ENCODE measurements at places on chromosomes 2 and 18.

DNA sequence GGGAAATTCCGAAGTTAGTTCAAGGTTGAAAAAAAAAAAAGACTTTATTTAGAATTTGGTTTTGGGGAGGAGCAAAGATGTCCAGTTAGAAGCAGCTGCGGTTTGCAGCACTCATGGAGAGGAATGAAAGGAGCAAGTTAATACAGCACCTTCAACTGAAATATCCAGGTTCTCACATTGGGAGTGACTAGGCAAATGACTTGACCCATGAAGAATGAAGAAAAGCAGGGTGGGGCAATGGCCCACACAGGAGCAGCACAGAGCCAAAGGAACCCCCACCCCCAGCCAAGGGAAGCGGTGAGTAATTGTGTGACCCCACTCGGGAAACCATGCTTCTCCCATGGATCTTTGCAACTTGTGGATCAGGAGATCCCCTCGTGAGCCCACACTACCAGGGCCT is 32.8 kb downstream of the ZNF892 start:
- no peak for DNase-seq

GRCh38 chr2:191840921-191841320 is 6.0 kb downstream of the CAVIN2 start:
- no peak for DNase-seq

DNA sequence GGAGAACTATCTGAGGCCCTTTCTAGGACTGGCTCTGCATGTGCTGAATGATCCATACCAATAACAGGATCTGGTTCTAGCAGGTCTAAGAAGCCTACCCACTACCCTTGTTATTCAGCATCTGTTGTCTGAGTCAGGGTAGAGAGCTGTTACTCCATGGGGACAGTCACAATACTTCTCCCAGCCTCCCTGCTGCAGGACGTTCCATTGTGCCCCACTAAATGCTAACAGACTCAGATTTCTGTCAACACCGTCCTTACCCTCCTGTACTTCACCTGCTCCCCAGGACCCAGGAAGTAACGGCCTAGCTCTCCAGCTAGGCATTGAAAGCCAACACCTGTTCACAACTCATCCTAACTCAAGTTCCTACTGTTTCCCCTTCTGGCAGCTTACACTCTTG is 719.7 kb upstream of the ID2 start:
- no peak for DNase-seq

GRCh38 chr2:10344105-10345066 is 41.7 kb downstream of the HPCAL1 start:
- DNase-seq: no peak

- no peak for DNase-seq
These were observed 3.5 kb downstream of the FARP2 start for GRCh38 chr2:241359481-241360045.

DNA sequence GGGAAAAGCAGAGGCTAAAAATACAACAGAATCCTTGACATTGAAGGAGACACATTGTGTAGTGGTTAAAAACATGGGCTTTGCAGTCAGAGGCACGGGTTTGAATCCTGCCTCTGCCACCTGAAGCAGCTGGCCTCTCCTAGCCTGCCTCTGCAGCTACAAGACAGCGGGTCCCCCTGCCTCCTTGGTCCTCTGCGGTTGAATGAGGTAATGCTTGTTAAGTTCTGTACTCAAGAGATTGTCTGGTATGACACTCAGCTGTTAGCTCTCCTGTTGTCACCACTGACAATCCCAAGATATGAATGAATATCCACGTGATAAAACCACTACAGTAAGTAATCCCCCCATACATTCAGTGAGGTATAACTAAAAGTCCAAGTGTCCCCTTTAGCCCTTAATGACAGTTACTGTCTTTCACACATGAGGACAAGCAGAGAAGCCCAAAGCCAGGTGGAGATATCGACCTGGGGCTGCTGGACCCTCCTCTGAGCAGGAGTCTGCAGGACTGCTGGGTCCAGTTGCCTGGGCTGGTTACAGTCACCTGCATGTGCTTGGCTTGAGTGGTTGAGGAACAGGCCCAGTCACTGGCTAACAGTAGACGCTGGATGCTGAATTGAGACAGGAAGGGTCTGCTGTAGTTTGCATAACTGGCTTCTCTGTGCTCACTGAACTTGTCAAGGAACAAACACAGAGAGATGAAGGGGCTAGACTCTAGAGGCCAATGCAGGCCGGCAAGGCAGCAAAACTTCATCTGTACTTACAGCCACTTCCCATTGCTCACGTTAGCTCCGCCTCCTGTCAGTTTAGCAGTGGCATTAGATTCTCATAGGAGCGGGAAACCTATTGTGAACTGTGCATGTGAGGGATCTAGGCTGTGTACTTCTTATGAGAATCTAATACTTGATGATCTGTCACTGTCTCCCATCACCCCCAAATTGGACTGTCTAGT is 85.5 kb downstream of the TGFA start:
- no peak for DNase-seq

- DNase-seq: no peak
These were observed 35.1 kb downstream of the NLRC4 start for GRCh38 chr2:32229635-32230034.

DNA sequence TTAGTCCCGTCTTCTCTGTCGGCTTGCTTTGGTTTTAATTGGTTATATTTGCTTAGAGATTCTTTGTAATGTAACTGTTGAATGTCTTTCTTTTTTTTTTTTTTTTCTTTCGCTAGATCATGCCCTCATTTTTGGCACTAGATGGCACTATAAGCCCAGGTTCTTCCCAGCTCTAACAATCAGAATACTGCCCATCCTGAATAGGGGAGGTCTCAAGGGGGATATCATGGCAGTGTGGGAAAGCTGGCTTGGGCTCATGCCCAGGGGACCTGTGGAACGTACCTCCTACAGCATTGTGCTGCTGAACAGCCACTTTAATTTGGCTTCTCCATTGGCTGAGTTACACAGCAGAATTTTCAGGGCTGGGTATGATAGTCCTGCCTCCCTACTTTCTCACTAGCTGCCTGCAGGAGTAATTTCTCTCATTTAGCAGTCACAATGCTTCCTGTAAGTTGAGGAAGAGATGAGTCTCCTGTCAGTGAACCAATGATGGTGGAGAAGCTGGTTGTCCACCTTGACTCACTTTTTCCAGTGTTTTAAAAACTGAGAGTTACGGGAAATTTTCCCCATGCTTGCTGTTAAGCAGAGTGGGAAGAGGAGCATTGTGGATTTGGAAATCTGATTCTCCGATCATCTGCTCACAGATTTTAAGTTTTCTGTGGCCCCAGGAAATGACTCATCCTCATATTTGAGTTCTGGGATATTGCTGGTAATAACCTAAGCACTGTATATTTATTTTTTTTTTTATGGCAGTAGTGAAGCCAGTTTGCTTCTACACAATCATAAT is 47.2 kb downstream of the RAD51AP2 start:
- no peak for DNase-seq

GRCh38 chr2:192151853-192152252 is 42.9 kb downstream of the TMEFF2 start:
- DNase-seq: no peak

- DNase-seq: no peak
These were observed 223.1 kb upstream of the PARD3B start for GRCh38 chr2:204321910-204322751.

- no peak for DNase-seq
These were observed 3.1 kb upstream of the CYTIP start for GRCh38 chr2:157447031-157447430.

- DNase-seq: peak; percentile 25
These were observed 57.6 kb upstream of the SERTAD2 start for GRCh38 chr2:64711252-64711800.

DNA sequence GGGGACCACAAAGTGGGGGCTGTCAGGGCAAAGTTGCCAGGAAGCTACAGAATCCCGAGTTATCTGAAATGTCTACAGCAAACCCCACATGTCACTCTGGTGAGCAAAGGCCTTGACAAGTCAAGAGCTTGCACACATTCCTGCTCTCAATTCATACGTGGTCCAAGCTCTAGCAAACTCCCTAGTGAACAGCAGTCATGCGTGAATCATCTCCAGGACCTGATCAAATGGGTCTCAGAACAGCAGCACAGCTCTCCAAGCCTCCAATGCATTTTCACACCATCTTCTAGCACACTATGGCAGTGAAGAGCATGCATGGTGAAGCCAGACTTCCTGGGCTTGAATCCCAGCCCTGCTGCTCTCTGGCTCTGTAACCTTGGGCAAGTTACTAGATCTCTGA is 68.5 kb downstream of the MYO5B start:
- DNase-seq: no peak

- DNase-seq: no peak
These were observed 342.4 kb upstream of the ETAA1 start for GRCh38 chr2:67054728-67055127.

DNA sequence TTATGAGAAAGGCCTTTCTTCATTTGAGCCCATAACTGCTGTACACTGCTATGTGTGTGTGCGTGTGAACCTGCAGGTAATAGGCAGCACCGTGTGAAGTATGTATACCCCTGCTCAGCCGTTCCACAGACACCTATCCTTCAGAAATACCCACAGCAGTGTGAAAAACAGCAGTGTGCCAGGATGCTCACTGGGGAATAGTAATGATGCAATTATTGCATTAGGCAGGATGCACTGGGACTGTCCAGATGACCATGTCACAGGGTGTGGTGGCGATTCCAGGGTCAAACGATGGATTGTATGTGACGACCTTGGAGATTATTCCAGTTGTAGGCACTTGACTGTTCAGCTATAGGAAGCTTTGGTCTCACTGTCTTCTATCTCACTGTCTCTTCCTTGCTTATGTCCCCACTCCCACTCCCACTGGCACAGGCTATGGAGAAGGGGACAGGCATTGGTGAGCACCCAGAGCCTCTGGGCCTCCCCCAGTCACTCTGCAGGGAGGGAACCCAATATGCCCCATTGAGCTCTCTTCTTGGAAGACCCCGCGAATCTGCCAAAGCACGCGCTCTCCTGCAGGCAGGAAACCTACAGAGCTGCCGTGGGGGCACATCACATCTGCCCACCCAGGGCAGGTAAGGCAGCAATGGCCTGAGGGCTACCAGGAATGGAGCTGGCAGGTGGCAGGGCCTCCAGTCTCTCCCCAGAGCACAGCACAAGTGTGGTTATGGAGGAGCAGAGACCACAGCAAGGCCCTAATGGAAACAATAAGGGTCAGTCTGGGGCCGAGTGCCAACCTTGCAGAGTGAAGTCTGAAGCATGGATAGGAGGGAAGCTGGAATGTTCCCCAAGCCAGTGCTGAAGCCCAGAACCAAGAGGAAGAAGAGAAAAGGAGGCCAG is 518.9 kb upstream of the RAB6C start:
- DNase-seq: no peak

DNA sequence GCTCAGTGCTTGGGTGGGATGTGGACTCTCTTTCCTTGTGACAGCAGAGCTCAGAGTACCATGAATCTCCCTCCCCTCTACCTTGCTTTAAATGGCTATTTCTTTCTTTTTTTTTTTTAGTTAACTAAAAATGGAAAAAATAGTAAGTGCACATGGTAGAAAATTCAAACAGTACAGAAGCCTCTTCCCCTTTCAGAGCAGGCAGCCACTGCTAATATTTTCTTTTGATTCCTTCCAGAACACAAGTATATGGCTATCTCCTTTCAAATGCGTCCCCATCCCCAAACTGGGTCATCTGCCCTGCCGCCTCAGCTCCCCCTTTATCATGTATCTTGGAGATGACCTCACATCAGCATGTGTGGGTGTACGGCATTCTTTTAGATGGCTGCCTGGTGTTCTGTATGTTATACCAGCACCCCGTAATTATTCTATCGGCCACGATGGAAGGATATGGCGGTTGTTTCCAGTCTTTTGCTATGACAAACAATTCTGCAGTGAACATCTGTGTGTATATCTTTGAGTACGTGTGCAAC is 70.5 kb upstream of the DLX2 start:
- no peak for DNase-seq

GRCh38 chr2:157172866-157173578 is 84.5 kb upstream of the GALNT5 start:
- DNase-seq: no peak

DNA sequence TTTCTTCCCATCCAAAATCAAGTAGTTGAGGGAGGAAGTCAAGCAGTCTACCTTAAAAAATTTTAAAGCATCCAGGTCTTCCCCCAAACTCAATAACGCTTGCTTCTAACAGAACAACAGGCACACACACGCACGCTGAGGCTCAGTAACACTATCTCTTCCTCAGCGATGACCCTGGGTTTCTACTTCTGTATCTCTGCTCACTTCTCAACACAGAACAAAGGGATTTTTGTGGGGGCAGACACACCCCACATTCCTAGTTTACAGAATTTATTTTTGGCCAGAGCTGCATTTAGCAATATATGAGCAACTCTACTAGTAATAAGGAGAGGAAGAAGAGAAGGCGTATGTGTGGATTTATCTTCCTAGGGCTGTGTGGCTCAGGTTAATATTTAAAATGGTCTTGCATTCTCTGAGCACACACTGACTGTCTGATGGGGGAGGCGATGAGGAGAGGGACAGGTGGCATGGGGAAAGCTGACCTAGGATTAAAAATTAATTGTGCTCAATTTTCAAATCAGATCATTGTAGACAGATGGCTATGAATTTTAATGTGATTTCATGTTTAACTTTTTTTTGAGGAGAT is 71.3 kb upstream of the PPM1B start:
- DNase-seq: no peak

DNA sequence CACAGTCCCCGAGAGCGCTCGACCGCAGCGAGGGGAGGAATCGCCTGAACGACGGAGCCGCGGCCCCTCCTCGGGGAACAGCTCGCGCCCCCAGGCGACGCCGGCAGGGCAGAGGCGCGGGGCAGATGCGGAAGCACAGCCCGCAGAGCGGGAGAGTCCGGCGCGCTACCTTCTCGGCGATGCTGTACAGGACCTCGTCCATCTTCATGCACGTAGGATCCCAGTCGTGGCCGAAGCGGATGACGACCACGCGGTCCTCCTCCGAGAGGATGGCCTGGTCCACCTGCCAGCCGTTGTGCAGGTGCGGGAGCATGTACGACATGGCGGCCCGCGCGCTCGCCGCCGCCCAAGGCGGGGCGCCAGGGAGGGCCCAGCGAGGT is 302 bp downstream of the TXNL4A start:
- DNase-seq: peak; percentile 78

DNA sequence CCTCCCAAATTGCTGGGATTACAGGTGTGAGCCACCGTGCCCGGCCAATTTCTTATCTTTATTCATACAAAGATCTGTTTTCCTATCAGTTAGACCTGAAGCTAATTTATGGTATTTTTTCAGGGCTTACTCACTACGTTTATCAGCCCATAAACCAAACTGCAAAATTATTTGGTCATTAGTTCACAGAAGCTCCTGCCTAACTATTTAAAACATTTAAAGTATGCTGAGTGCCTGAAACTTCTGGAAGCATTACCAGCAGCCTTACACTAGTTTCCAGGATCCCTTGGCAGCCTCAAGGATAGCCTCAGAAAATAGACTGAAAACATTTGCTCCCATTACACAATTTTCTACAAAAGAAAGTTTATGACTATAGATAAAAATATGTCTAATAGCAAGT is 68.8 kb downstream of the GALNT13 start:
- no peak for DNase-seq

- DNase-seq: no peak
These were observed 49.3 kb downstream of the USP37 start for GRCh38 chr2:218518876-218519275.

- DNase-seq: no peak
These were observed 175.9 kb upstream of the ITGA4 start for GRCh38 chr2:181281206-181281832.

GRCh38 chr2:218031771-218032257 is 29.0 kb upstream of the TNS1 start:
- peak; percentile 18 for DNase-seq

GRCh38 chr2:112621790-112622527 is 23.8 kb upstream of the SLC20A1 start:
- DNase-seq: no peak

All from activated naive CD4-positive, alpha-beta T cell treated with anti-CD3 and anti-CD28 coated beads, Interleukin-2, amount 10 ng/mL, durations not matched to agents 7 days and 5 days (primary cell).